ENCODE measurements at places on chromosomes 7 and 10. TPM values are rescaled to one million over a fixed set of nuclear protein-coding genes. Genes with fewer than 3 reads are reported as not detected.

DNA sequence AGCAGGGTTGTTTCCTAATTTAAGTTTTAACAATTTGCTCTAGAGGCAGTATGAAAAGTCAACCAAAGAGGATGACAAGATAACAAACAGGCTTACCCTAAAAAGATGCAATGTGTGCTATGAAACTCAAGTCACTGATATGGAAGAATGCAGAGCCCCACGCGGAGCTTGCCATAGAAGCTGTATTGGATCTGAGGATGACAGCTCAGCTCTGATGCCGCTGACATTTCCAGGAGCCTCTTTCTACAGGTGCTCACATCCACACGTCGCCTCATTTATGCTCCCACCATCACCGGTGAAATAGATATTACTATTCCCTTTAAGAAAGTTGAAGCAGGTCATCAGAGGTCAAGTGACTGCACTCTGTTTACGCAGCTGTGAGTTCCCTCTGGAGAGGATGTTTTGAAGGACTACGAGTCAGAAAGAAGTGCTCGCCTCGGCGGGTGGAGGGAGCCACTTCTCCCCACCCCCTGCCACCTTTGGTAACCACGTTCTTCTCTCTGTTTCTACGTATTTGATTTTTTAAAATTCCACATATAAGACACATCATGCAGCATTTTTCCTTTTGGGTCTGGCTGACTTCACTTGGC lies 275.4 kb downstream of the GLRX3 start:
- DNase-seq: no peak

RAMP3 gene
- total RNA-seq: not detected

DNA sequence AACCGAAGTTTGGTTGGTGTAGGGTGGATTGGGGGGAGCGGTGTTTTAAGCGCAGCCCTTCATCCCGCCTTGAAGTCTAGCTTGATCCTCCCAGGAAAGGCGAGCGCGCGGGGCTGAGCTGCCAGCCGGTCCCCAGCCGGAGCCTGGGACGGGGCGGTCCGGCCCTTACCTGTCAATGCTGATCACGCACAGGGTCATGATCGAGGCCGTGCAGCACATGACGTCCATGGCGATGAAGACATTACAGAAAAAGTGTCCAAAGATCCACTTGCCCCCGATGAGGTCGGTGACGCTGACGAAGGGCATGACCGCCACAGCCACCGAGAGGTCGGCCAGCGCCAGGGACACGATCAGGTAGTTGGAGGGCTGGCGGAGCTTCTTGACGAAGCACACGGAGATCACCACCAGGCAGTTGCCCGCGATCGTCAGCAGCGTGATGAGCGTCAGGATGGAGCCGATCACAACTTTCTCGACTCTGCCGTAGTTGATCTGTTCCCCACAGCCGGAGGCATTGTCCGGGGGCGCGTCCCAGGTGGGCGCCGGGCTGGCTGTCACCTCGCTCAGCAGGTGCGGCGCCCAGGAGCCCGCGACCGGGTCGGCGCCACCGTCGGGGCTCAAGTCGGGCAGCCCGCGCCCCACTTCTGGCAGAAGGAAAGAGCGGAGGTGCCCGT lies 740 bp downstream of the HTR7 start:
- DNase-seq: no peak

DNA sequence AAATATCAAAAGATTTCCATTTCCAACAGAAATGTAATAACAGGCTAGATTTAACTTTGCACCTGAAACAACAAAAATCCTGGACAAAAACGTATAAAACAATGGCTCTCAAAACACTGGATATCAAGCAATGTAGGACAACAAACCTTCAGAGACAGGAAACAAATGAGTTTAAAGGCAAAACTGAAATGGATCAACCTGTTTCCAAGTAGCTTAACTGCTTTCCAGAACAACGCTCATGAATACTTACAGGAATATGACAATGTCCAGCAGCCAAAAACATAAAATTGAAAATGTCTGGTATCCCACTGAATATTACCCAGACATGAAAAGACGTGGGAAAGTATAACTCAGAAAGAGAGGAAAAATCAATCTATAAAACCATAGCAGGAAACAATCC lies 62.8 kb downstream of the CUBN start:
- DNase-seq: no peak

- no peak for DNase-seq
Observed at GRCh38 chr10:4775808-4776207, 50.2 kb upstream of the AKR1E2 start.
